ENCODE measurements at places on chromosomes 5 and 9.

DNA sequence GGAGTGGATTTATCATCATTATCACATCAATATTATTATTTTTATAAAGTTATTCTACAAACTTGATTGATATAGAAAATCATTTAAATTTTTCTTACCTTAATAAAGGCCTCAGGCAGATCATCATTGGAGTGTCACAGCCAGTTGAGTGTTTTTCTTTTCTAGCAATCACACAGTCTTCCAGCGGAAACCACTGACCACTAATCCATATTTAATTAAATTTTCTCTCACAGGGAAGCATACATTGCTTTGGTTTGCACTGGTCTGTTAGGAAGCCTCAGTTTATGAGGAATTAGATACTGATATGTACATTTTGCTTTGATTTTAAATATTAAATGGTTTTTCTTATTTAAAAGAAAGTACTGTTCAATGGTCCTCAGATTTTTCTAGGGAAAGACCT, 6.7 kb downstream of the SPZ1 start:
- DNase-seq, result no peak

DNA sequence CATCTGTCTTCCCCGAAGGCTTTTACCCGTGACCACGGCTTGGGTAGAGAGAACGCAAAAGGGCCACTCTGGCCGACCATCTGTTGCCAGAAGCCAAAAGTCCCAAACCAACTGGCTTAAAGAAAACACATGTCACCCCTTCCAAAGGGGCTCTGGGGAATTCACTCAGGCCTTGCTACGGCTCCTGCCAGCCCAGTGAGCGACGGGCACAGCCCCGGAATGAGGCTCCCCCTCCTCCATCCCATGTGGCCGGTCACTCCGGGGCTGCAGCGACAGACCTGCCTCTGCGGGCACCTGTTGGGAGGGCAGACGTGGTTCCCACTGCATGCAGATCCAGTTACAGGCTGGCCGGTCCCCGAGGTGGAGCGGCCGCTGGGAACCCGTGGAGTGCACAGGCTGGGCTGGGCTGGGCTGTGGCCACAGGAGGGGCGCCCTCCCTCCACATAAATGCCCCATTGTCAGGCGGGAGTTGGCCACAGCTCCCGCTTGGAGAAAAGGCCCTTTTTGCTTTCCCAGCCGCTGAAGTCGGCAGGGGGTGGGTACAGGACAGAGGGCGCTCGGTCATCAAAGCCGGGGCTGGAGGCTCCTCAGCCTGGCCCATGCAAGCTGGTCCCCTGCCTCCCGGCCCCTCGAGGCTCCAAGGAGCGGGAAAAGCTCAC, 19.9 kb downstream of the NOTCH1 start:
- DNase-seq, result peak; percentile 78

- peak; percentile 100 for DNase-seq
Measured at GRCh38 chr5:98773464-98774191, at the start of gene RGMB. RGMB (plus strand) TSS chr5:98773663; CDS start chr5:98774071, 408 bp downstream.

DNA sequence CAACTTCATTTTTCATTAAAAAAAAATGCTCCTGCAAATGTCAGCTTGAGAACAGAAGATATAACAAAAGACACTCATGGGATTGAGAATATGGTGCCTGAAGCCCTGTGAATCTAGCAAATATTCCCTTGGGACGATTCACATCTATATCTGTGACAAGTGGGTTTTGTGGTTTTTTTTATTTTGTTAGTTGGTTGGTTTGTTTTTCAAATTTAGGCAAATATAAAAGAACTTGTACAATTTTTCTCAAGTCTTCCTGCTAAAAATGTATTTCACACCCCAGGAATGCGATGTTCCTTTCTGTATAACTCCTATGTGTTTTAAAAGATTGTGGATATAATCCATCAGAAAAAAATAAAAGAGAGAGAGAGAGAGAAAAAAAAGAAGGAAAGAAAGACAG, 1061.8 kb upstream of the ARRDC3 start:
- no peak for DNase-seq

- DNase-seq, result no peak
Measured at GRCh38 chr9:127570533-127571111, 41.5 kb upstream of the STXBP1 start.

DNA sequence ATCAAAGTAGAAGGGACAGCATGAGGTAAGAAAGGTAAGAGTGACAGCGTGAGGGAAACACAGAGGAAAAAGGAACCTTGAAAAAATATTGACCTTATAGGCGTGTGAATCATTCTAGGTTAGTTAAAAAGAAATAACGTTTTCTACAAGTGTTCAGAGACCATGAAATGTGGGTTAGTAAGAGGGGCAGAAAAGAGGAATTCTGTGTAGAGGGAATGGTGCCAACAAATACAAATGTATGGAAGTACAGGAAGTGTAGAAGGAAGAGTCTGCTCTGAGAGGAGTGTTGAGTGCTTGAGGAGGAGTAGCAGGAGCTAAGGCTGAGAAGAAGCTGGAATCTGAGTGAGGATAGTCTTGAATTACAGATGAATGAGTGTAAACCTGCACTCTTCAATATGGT, 418.6 kb upstream of the RIOK2 start:
- DNase-seq, result no peak

GRCh38 chr5:43874772-43875171, 271.8 kb downstream of the NNT start:
- DNase-seq, result peak; percentile 19

- peak; percentile 39 for DNase-seq
Measured at GRCh38 chr5:173498739-173499470, 117.5 kb downstream of the BOD1 start.

- peak; percentile 44 for DNase-seq
Measured at GRCh38 chr5:135271533-135272310, 127.3 kb downstream of the MACROH2A1 start.
